Activated naive CD4-positive, alpha-beta T cell treated with anti-CD3 and anti-CD28 coated beads, Interleukin-2, amount 50 U/mL, for 16 hours (primary cell): ENCODE measurements at places on chromosomes 3 and 15.

DNA sequence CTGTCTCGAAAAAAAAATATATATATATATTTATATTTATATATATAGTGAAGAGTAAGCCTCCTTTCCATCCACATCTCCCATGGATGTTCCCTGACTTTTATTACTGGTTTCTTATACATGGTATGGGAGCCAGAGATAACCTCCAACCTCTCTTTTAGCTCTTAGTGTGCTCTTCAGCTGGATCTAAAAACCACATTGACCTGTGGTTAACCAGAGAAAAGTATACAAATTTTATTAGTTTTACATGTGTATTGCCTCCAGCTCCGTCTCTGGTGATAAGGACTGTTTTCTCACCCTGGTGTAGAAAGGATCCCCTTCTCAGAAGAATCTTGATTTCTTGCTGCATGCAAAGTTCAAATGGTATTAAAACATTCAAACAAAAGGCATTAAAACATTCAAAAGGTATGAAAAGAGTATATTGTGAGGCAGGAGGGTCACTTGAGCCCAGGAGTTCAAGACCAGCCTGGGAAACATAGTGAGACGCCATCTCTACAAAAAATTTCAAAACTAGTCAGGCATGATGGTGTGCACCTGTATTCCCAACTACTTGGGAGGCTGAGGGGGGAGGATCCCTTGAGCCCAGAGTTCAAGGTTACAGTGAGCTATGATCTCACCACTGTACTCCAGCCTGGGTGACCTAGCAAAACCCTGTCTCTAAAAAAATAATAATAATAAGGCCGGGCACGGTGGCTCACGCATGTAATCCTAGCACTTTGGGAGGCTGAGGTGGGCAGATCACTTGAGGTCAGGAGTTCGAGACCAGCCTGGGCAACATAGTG is 13.5 kb upstream of the TTBK2 start:
- no peak for DNase-seq

DNA sequence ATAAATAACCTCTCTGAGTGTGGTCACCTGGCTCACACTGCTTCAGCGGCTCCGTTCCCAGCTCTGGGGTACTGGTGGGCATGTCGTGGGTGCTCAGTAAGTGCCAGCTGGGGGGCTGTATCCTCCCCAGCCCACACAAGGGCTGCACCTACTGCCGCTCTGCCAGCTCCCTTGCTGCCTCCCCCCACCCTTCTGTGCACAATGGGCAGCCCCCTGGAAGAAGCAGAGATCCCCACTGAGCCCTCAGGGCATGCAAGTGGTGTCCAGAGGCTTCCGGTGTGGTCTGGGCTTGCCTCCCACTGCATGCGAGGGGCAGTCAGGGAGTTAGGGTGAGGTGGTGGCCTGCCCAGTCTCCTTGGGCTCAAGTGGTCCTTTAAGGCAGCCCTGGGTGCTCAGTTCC is 58.3 kb upstream of the TRPM1 start:
- DNase-seq, result no peak

- DNase-seq, result no peak
Observed at GRCh38 chr3:106560451-106560966, 691.7 kb upstream of the CBLB start.

GRCh38 chr15:41520636-41521035 is 7.0 kb upstream of the LTK start:
- DNase-seq, result no peak

DNA sequence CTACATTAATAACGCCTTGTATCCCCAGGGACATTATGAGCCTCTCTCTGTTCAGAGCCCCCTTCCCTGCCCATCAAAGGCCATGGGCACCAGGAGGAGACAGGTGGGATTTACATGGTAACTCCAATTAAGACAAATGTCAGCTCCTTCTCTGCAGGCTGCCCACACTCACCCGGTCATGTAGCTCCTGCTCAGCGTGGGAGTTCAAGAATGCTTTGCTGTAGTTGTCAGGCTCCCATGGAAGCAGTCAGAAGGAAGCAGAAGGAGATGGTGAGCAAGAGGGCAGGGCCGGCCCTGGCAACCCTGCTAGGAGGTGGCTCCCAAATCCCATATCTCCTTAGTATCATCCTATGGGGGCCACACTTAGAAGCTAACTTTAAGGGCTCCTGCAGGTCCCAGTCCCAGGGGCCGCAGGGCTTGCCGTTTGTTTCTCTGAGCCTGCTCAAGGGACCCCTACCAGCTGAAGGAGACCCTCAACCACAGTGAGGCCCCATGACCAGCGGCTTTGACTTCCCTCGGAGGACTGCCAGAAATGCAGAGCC is 218.4 kb upstream of the TLE3 start:
- DNase-seq, result no peak

DNA sequence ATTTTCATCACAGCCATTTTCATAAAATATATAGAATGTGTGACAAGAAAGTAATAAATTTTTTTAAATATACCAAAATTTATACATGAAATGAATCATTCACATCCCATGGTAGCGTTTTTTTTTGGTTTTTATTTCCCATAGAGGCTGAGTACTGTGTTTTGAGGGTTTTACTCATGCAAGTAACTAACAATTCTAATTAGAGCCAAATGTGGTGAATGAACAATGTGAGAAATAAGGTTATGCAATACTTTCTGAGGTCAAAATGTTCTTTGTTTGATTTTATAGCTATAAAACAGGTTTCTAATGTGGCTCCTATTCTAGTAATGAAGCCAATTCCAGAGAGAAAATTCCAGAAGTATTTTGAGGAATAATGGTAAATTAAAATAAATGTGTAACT is 386.8 kb downstream of the TBC1D5 start:
- DNase-seq, result no peak

GRCh38 chr15:60695713-60696522 is 217.0 kb upstream of the ICE2 start:
- DNase-seq, result peak; percentile 86

DNA sequence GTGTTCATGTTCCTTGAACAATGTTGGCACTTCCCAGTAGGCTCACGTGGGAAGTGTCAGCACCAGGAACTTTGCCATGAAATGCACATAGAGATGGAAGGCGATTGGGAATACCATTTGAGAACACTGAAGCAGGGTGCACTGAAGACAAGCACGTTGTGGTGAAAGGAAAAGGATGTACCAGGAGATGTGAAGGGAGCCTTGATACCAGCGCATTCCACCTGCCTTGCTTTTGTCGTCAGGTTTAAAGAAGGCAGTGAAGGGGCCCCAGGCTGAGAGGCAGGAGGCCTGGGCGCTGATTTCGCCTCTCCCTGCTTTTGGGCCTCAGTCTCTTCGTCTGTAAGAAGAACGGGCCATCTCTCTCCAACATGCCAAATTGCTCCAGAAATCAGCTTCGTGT is 194.5 kb upstream of the HES1 start:
- no peak for DNase-seq

GRCh38 chr15:65083262-65083701 is 6.7 kb downstream of the KBTBD13 start:
- DNase-seq, result no peak

DNA sequence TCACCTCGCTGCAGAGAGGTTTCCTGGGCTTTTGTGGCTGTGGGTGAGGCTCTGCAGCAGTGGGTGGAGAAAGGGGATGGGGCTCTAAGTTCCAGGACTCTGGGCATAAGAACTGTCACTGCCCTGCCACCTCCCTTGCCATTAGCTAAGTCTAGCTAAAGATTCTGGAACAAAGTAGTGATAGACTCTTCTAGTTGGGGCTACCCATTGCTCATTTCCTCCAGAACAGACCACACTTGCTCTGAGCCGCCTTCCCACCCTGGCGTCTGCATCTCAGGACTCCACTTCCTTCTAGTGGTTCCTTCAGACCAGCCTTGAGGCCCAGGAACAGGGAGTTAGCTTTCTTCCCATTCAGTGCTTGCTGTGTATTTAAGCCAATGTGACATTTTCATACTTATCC is 7.5 kb downstream of the ARHGAP31 start:
- no peak for DNase-seq

DNA sequence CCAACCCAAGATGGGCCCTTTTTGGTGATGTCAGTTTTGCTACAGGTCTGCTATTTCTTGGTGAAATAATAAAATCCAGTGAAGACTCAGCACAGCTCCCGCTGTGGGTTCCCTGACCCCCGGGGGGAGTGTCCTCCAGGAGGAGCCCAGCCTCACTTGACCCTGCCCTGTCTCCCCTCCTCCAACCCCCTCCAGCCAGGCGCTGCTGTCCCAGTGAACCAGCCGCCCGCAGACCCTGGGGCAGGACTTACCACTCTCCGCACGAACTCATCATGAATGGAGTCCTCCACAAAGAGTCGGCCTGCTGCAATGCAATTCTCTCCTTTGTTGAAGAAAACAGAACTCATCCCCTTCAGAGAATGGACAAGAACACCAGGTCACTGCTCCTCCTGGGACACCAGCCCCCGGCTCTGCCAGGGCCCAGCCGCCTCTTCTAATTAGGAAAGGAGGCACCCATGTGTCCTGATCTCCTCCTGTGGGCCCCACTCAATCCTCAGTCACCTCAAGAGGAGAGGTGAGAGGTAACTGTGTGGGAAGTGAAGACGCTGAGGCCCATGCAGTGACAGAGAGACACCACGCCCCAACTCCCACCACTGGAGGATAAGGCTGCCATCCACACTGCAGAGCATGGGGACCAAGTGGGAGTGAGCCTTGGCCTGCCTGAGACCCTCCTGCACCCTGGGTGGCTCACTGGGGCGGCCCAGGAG is 28.8 kb upstream of the SLC41A3 start:
- peak; percentile 6 for DNase-seq

- no peak for DNase-seq
Observed at GRCh38 chr15:31317421-31318327, 9.0 kb upstream of the KLF13 start.

DNA sequence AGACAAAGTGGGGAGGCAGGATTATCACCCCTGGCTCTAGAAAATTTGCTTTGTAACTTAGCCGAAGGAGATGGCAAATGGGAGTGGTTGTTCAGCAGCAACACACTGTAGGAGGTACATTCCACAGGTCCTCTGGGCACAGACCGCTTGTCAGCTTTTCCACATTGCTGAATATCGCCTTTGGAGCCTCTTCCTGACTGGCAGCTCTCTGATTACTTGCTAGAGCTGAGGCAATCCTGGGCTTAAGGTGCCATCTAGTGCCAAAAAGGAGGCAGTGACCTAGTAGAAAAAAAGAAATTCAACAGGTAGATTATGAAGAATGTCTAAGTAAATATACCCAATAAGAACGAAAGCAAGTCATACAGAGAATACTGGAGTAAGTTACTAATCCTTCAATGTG is 13.1 kb upstream of the SCN5A start:
- DNase-seq, result no peak

- DNase-seq, result no peak
Observed at GRCh38 chr3:44887101-44887500, 12.7 kb downstream of the TGM4 start.

GRCh38 chr3:162489853-162490252 is 993.2 kb downstream of the OTOL1 start:
- DNase-seq, result no peak

GRCh38 chr3:134342259-134342658 is 32.0 kb downstream of the AMOTL2 start:
- no peak for DNase-seq

DNA sequence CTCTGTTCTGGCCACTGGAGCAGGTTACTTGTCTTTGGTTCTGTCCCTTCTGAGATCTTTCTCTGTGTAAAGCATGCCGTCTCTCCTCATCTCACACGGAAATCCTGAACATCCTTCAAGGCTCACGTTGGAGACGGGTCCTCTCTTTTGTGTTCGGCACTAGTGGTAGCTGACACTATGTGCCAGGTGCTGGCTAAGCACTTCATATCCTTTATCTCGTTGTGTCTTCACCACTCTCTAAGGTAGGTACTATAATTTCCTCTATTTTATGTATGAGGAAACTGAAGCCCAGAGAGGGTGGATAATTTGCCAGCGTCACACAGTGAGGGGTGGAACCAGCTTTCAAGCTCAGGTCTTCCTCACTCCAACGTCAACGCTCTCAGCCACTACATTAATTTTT is 1.2 kb downstream of the IFT122 start:
- no peak for DNase-seq

GRCh38 chr15:84659904-84660781 is 2.1 kb upstream of the NMB start:
- DNase-seq, result no peak

DNA sequence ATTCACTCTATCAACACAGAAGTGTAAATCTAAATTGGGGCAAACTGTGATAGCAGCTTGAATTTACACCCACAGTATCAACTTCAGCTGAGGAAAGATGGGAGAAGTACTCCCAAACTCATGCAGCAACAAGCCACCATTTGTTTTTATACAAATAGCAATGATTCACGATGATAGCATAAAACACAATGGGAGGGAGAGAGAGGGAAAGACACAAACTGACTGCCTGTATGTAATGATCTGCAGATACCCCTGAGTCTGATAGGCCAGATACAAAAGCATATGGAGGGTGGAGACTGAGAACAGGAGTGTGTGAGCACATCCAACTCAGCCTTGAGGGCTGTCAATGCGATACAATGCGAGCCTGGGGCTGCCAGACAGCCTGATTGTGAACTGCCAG is 79.2 kb downstream of the CNTN3 start:
- DNase-seq, result no peak

- no peak for DNase-seq
Observed at GRCh38 chr3:88263417-88264100, 113.8 kb downstream of the C3orf38 start.

- DNase-seq, result peak; percentile 42
Observed at GRCh38 chr15:88454867-88455810, 12.0 kb downstream of the MRPL46 start.

GRCh38 chr3:335240-335639 is 138.7 kb downstream of the CHL1 start:
- DNase-seq, result no peak

GRCh38 chr3:77236118-77236517 is 196.2 kb downstream of the ROBO2 start:
- no peak for DNase-seq

- DNase-seq, result no peak
Observed at GRCh38 chr3:98029083-98029482, 6.0 kb downstream of the GABRR3 start.

GRCh38 chr3:187042346-187042745 is 97.0 kb downstream of the RPL39L start:
- DNase-seq, result no peak

DNA sequence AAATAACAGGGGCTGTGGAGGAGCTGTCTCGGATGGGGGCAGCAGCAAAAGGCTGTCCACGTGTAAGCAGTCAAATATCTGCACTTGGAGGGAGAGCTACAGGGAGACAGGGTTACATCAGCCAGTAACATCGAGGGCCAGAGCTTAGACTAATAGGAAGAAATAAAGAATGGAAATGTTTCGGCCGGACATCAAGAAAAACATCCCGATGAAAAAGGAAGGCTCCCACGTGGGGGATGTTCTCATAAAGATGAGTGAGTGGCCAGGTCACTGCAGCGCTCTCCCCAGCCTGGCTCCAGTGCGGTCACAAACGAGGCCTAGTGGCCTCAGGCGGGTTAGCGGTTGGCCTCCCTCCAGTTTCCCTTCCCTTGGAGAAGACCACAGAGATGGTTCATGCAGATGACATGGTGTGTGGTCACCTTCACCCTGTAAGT is 56.1 kb upstream of the WNT5A start:
- DNase-seq, result no peak
